ENCODE measurements at places on chromosomes 7 and 10. TPM values are rescaled to one million over a fixed set of nuclear protein-coding genes. Genes with fewer than 3 reads are reported as not detected.

HEPACAM2 gene
- total RNA-seq = 0.04 TPM

ACBD7 gene
- total RNA-seq = 1.6 TPM

- peak; percentile 50 for DNase-seq
These were observed 98.6 kb upstream of the DIP2C start for GRCh38 chr10:787933-788651.

GRCh38 chr7:5692112-5692844 lies 89.2 kb downstream of the RNF216 start:
- peak; percentile 97 for DNase-seq

NKX2-3 gene
- total RNA-seq = 0.62 TPM

DNA sequence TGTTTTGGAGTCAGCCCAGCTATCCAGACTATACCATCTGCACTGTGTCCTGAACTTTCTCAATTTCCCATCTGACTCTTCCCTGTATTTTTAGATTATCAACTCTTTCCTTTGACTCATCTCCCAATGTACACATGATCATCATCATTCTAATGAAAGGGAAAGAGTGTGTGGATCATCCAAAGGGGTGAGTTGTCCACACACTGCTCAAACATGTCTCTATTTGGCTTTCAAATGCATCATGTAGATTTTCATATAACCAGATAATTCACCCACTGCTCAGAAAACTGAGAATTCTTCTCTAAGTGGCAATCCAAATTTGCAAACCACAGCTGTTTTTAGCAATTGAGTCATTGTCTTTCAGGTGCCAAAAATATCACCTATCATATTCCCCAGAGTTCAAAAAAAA lies 190.2 kb upstream of the HPS1 start:
- DNase-seq = peak; percentile 35

DNA sequence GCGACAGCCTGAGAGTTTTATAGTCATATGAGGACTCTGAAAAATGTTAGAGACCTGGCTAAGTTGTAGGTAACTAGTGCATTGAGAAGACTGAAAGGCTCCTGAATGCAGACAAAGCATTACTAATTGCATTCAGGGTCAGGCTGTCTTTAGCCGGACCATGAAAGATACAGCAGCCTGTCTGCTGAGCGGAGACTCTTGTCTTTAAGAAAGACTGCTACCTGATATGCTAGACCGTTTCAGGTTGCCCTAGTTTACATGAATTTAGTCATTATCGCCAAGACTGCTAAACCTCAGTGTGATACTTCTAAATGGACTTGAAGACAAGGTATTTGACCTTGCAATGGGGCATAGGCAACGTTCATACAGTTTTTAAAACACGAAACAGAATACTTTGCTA lies 81.2 kb downstream of the BMPR1A start:
- no peak for DNase-seq

MMD2 gene
- not detected for total RNA-seq

TDRD1 gene
- total RNA-seq = 0.13 TPM

- no peak for DNase-seq
These were observed 5.3 kb upstream of the ARHGAP19 start for GRCh38 chr10:97297556-97298222.

- no peak for DNase-seq
These were observed 73.3 kb downstream of the MCU start for GRCh38 chr10:72765051-72765745.

SFRP4 gene
- 55.4 TPM for total RNA-seq

CPN1 gene
- total RNA-seq = 0.09 TPM

GRCh38 chr10:867807-868206 lies 63.7 kb downstream of the LARP4B start:
- DNase-seq = no peak

DNA sequence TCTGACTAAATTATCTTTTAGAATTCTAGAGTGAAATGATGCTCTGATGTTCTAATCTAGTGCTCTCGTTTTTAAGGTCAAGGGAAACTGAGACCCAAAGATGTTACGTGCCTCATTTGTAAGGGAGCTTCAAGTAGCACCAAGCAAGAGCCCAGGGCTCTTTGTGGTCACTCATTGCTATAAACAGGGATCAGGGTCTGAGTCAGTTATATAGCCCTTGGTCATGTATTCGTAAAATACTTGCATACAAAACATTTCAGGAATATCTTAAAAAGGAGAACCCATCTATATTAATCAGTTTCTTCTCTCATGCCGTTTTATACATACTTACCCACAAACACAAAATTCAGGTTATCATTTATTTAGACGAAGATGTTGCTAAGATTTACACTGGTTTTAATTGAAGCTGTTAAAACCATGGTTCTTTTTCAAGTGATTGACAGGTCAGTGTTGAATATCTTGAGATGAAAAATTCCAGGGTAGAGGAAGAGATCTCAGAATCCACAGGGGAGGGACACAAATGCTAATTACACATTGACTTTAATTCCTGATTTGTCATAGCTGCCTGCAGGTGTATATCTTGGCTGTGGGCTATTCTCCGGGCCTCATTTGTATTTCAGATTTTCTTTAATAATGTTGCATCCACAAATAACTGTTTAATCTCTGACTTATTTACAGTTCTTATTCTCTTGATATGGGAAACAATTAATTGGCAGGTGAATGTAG lies 188.4 kb downstream of the SND1 start:
- no peak for DNase-seq

DNA sequence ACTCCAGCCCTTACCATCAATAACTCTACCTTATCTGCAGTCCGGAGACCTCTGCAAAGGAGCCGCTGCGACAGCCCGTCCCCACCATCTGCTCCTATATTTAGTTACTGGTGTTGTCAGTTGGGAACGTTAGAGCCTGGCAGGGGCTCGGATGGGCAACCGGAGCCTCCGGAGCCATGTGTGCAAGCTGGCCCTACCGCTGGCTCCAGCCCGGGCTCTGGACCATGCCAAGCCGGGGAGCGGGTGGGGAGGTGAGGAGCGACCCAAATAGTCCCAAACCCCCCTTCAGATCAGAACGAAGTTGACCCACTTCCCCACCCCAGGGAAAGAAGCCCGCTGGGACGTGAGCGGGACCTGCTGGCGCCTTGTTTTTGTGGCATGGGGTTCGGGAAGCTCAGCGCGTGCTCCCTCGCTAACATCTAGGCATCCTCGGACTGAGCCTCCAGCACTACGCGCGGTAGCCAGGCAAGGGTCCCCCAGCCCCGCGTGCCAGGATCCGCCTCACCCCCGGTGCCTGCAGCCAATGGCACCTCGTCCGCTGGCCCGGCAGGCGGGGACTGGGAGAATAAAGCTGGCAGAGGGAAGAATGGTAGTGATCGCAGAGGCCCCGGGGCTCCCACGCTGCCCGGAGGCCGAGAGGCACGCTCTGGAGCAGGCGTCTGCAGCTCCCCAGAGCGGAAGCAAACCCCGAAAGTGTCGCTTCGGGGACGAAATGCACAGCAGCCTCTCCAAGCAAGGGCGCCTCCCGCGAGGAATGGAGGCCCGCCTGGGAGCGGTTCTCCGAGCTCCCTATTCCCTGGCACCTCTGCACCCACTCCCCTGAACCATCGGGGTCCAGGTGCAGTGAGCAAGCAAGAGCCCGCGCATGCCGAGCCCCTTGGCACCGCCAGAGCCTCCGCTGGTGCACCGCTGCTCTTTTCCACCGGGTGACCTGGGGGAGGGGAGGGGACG lies 679 bp downstream of the LRRC20 start:
- DNase-seq = peak; percentile 67

- no peak for DNase-seq
These were observed 27.1 kb upstream of the TTYH3 start for GRCh38 chr7:2604608-2605174.

- DNase-seq = no peak
These were observed 362.5 kb downstream of the MALRD1 start for GRCh38 chr10:19411119-19411518.

PRSS2 gene
- total RNA-seq = 0.09 TPM

DNA sequence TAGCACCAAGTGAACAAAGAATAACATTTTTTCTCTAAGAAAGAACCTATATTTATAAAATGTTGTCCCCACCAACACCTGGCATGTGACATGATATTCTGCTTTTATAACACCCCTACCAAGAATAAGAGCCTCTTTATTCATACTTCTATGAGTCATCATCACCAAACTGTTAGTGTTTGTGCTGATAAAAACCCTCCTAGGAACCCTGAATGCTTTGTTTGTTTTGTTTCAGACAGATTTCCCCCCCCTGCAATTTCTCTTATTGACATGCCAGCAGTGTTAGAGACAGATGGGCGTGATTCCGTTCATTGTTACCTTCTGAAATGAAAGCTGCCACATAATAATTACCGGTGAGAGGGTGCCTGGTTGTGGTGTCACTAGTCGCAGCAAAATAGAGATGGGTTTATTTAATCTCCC lies 651.1 kb downstream of the SORCS1 start:
- DNase-seq = peak; percentile 18

DNA sequence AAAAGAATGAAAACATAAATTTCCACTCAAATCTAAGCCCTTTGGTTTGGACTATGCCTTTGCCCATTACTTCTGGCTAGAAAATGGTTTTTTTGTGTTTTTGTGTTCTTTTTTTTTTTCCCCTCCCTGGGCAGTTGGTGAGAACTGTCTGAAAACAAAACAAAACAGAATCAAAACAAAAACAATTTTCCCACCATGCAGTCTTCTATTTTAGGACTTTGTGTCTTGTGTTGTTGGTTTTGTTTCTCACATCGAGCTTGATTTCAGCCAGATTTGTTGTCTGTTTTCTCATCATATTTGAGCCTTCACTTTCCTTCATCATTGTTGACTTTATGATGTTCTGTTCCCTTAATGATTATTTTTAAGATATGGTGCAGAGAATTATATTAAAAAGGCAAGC lies 206.3 kb downstream of the MACC1 start:
- DNase-seq = no peak

RADIL gene
- total RNA-seq = 3.0 TPM

PNLIPRP2 gene
- total RNA-seq = 0.49 TPM

Data from muscle of leg (tissue), 16 donors.